Airway epithelial cell (primary cell): ENCODE measurements at places on chromosomes 4 and X. TPM values are rescaled to one million over a fixed set of nuclear protein-coding genes. Genes with fewer than 3 reads are reported as not detected.

Gene FAM199X
- total RNA-seq, result 14.5 and 18.4 TPM in 2 replicates

Gene MTMR8
- 0.49 TPM in 1 of 2 replicates, not detected in the other for total RNA-seq

Gene UGT2A3
- total RNA-seq, result not detected in 2 replicates

Gene EDNRA
- 5.0 and 5.4 TPM in 2 replicates for total RNA-seq

Gene SYTL5
- 2.7 and 3.4 TPM in 2 replicates for total RNA-seq
